ENCODE measurements at places on chromosomes 5 and 9.

- DNase-seq: no peak
Observed at GRCh38 chr9:120756531-120756930, 36.7 kb downstream of the FBXW2 start.

- no peak for DNase-seq
Observed at GRCh38 chr5:78060421-78060820, 234.1 kb downstream of the AP3B1 start.

DNA sequence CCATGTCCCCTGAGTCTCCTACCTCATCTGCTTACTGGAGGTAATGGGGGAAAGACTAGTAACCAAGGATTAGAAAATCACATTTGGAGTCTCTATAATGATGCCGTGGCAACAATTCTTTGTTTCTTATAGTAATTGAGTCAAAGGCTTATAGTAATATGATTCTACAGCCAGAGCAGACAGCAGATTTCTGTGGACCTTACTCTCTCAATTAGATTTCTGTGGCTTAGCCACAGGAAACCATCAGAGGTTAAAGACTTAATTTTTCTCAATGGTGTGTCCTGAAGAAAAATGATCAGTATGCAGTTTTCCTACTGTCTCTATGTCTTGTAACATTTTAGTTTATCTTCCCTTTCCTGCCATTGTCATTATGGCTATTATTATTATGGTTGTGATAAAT lies 59.3 kb upstream of the CD180 start:
- DNase-seq: no peak

DNA sequence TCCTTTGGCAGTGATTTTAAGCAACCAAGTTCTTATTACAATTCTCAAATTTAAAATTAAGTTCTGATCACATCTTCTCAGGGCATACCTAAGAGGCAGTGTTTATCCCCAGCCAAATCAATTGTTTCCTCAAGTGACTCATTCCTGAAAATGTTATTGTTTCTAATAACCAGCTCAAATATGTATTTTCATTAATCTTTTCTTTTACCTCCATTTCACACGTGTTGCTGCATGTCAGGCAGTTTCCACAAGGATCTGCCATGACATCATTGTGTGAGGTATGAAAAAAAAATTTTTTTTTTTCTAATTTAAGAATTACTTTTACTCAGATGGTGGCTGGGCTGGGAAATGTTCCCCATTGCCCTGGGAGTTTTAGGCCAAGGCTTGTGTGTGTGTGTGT lies 113.0 kb upstream of the NTRK2 start:
- no peak for DNase-seq

DNA sequence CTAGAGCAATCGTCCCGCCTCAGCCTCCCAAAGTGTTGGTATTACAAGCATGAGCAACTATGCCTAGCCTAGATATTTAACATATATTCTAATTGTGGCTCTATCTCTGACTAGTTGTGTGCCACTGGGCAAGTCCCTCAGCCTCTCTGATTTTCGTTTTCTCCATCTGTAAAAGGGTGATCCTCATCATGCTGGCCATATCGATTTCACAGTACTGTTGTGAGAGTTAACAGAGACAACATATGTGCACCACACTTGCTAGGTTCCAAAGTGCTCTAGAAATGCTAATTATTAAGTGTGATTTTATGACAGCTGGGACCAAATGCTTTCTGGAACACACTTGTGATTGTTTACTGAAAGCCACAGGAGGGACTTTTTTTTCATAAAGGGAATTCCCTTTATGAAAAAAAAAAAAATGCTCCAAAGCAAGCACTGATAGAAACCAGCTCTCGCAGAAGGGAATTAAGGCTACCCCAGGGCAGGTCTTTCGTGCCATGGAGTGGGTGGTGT lies 78.5 kb upstream of the EPB41L4B start:
- no peak for DNase-seq

DNA sequence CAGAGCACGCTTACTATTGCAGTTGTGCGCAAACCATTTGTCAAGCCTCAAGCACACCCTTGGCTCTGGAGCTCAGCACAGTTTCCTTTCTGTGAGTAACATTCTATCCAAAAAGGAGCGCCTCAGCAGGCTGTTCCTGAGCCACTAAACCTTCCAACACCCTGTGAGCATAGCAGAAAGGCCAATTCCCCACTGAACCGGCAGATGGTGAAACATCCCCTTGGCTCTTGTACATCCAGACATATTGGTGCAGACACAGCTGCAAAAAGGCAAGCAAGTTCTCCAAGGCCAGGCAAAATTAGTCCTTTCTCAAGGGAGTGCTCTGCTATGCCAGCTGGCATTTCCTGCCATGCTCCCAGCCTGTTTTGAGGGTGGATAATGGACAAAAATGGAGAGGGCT lies 44.1 kb upstream of the CEMIP2 start:
- DNase-seq: no peak

DNA sequence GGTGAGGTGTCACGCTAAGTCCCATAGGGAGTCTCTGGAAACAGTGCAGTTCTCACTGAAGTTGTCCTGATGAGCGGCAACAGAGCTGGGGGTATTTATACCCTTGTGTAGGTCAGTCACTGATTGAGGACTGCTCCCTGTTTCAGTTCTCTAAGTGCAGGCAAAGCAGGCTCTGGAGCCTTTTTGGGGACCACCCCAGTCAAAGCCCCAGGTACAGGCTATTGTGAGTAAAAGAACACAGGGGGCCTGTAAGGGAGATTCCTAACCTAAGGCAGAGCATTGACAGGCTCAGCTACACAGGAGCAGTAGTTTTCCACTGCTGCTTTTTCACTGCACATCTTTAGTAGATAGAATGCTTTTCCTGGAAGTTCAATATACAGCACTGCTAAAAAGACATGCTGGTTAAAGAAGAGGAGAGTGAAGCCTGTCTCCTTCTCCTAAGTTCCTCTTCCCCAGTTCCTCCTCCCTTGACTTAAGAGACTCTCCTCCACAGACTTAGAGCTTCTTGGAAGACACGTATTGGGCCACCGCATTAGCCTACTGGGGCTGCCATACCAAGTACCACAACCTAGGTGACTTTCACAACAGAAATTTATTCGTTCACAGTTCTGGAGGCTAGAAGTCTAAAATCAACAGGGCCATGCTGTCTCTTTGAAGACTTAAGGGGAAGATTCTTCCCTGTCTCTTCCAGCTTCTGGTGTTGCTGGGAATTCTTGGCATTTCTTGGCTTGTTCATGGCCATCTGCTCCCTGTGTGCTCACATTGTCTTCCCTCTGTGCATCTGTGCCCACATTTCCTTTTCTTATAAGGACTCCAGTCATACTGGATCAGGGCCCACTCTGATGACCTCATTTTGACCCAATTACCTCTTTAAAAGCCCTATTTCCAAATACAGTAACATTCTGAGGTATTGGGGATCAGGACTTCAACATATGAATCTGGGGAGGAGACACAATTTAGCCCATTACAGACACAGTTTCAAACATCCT lies 221.0 kb downstream of the ESM1 start:
- DNase-seq: no peak

- no peak for DNase-seq
Observed at GRCh38 chr9:37486256-37486615, 488 bp downstream of the POLR1E start.

- DNase-seq: no peak
Observed at GRCh38 chr5:132267166-132267739, 9.8 kb downstream of the PDLIM4 start.

DNA sequence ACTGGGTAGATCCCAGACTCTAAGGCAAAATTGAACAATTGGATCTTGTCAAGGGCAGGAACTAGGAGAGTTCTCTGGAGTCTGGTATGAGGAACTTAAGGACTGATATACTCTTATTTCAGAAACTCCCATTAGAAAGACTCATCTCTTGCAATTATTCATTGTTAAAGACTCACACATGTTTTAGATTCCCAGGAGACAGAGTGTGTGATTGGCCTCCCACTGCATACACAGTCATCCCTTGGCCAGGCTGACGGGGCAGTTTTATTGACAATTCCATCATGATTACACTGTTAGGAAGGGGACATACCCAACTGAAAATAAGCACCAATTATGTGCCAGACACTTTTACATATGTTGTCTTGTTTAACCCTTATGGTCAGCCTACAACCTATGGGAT lies 347.2 kb downstream of the DMAC1 start:
- DNase-seq: no peak

DNA sequence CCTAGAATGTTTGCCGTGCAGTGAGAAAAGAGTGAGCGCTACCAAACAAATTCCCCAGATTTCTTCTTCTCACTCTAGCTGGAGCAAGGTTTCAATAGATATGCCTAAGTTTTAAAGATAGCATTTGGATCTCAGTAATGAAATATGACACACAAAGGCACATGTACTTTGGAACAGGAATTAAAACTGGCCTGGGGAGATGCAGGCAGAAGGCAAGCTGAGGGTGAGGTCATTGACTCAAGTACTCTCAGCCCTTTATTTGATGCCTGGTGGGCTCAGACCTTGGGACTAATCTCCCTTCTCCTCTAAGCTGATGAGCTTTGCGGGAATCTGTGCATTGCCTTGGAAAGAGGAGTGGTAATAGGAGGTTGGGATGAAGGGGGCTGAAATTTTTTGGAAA lies 323.3 kb upstream of the SLC30A5 start:
- DNase-seq: no peak

GRCh38 chr5:136420168-136420898 lies 55.0 kb upstream of the TRPC7 start:
- DNase-seq: no peak

DNA sequence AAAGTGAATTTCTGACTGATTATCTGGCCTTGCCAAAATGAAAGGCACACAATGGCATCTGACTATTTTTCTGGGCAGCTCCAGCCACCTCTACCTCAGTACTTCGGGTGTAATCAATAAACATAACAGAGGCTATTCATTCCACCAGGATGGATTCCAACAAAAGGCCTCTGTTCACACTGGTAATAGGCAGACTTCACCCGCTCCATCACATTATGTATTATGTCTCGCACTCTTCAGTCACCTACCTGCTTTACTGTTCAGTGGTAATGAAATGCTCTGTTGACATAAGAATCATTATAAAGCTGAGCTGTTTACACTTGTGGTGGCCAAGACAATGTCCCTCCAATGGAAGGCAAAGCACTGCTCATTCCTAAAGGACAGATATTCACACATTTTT lies 1333.7 kb upstream of the WWC1 start:
- no peak for DNase-seq

DNA sequence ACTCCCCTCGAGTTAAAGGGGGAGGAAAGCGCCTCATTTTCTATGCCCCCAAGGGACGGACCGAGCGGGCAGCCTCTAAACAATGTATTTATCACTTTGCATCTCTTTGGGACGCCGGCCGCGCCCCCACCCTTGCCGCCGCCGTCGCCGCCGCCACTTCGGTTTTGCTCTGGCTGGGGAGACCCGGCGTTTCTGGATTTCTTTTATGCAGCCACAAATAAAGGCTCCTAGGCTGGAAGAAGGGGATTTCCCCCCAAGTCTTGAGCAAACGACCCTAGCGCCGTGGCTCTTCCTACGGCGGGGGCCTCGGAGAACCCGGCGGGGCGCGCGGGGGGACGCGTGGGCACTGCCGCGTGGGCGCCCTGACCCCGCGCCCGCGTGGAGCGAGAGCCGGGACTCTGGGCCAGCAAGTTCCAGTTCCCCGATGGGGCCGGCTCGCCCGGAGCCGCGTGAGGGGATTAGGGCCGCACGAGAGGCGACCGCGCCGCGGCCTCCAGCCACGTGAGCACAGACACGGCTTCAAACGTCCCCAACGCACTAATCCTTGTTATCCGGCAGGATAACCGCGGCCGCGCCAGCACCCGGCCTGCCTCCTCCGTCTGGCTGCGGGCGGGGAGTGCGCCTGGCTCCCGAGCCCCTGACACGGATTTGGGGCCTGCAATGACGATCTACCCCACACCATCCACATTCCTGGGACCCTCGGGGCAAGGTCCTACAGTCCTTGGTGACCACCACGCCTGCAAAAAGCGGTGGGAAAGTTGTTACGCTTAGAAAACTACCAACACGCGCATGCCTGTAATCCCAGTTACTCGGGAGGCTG lies 7.9 kb upstream of the NEUROG1 start:
- no peak for DNase-seq

DNA sequence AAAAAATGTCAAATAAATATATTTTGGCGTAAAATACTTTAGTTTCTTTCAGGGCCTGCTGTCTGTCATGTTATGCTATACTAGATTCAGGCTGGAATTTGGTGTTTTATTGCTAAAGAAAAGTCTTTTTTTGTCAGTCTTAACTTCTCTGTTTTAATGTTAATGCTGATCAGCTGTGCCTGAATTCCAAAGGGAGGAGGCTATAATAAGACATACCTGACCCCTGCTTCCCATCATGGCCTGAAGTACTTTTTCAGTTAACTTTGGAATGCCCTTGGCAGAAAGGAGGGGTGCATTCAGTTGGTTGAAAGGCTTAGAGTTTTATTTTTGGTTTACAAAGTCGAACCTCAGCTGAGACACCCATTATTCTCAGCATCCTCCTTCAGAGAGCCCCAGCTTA lies 58.1 kb upstream of the PANK3 start:
- DNase-seq: no peak

DNA sequence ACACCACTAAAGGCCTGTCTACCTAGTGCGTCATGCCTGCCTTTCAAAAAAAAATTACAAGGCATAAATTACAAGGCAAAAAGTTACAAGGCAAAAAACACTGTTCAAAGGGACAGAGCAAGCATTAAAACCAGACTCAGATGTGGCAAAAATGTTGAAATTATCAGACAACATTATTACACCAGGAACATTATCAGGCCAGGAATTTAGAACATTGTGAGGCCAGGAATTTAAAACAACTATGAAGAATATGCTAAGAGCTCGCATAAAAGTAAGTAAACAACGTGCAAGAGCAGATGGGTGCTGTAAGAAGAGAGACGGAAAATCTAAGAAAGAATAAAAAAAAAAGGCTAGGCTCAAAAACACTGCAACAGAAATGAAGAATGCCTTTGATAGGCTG lies 18.2 kb upstream of the MLANA start:
- DNase-seq: no peak

DNA sequence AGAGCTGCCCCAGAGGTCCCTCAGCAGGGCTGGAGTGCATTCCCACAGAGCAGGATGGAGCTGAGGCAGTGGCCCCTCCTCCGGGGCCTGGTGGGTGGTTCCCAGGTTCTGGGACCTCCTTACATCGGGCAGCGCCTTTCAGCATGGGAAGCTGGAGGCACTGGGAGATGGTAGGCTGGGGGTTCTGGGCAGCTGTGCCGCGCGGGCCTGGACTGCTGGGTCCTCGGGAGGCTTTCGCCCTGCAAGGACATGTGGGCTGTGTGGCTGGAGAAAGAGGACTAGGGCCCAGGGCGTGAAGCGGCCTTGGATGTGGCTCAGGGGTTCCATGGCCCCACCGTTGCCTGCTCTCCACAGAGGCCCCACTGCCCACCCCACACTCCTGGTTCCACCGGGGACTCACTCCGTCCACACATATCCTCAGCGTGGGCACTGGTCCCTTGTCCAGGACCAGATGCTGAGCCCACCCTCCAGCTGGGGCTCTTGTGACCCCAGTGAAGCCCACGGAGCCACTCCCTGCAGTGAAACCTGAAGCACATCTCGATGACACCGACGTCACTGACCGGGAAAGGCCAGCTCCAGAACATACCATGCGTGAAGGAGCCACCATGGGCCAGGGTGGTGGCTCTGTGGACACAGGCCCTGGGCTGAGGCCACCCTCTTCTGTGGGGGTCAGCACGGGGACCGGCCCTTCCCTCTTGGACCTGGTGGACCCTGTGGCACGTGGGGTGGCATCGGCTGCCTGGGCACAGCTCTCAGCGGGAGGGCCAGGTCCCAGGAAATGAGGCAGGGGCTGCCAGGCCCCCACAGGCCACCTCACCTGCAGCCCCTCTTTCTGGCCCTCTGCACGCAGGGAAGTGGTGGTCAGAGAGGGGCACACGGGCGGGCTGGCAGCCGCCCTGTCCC lies 31.5 kb upstream of the NKD2 start:
- no peak for DNase-seq

GRCh38 chr5:106633825-106634224 lies 1036.9 kb downstream of the EFNA5 start:
- no peak for DNase-seq
